ENCODE measurements at places on chromosomes 2 and 18.
A peak's percentile ranks its signal among the peaks of the same experiment; 100 is the strongest.

- DNase-seq: no peak
Measured at GRCh38 chr2:169761970-169762292, 28.3 kb downstream of the KLHL23 start.

DNA sequence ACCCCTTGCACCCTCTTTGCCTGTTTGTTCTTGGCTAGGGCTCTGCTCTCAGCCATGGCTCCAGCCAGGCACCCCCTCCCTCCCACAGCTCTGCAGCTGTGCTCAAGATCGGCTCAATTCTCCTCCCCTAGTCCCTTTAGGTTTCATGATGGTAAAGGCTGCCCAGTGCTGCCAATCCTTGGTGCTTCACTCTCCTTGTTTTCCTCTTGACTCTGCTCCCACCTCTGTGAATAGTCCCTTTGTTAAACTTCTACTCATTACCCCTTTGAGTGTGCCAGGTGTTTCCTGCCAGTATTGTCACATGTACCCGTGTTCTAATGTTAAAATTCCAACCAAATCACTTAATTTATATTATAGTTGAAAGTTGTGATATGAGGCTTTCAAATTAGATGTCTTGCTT, 101.0 kb upstream of the CERS6 start:
- no peak for DNase-seq

GRCh38 chr2:150167711-150168110, 319.8 kb downstream of the RND3 start:
- no peak for DNase-seq

GRCh38 chr2:30232801-30233130, 1.4 kb downstream of the LBH start:
- no peak for DNase-seq

DNA sequence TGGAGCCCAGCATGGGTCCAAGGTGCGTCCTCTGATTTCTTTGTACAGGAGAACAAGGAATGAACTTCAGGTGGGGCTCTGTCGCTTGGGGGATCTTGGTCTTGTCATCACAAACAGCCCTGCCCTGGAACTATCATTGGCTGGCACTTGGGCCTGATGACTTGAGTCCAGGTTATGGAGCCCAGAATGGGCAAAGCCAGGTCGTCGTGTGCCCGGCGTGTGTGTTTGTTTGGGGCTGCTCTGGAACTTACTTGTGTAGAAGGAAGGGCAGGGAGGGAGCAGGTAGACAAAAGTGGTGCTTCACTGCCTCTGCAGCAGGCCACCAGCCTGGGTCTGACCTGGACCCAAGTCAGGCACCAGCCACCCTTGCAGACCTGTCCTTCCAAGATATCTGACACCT, 306.3 kb upstream of the HS6ST1 start:
- no peak for DNase-seq

- DNase-seq: no peak
Measured at GRCh38 chr18:25453556-25454269, 101.7 kb upstream of the ZNF521 start.

DNA sequence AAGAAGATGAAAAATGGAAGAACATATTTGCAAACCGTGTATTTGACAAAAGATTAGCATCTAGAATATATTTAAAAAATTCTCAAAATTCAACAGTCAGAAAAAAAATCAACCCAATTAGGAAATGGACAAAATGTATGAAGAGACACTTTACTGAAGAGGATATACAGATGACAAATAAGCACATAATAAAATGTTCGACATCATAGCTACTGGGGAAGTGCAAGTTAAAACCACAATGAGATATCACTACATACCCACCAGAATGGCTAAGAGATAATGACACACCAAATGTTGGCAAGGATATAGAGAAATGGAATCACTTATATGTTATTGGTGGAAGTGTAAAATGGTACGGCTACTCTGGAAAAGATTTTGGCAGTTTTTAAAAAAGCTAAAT, 11.7 kb upstream of the NUP35 start:
- DNase-seq: no peak

GRCh38 chr2:69491864-69492263, 54.6 kb upstream of the NFU1 start:
- no peak for DNase-seq

- no peak for DNase-seq
Measured at GRCh38 chr2:74512744-74513604, 1.3 kb upstream of the TLX2 start.

- DNase-seq: peak; percentile 51
Measured at GRCh38 chr2:74498500-74499266, 720 bp downstream of the LBX2 start.

DNA sequence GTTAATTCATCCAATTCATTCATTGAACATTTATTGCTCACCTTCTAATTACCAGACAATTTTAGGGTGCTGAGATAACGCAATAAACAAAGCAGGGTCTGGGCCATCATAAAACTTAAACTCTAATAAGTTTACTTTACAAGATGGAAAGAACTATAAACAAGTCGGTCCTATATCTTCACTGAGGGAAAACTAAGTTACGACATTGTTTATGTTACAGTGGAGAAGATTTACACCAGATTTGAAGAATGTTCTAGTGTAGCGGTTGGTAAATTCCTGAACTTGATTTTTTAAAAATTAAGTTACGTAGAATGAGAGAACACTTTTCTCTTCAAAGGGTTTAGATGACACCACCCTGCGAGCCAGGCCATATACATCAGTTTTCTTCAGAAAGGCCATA, 20.7 kb upstream of the FRZB start:
- DNase-seq: no peak

- DNase-seq: no peak
Measured at GRCh38 chr2:123747326-123747725, 277.8 kb upstream of the CNTNAP5 start.

DNA sequence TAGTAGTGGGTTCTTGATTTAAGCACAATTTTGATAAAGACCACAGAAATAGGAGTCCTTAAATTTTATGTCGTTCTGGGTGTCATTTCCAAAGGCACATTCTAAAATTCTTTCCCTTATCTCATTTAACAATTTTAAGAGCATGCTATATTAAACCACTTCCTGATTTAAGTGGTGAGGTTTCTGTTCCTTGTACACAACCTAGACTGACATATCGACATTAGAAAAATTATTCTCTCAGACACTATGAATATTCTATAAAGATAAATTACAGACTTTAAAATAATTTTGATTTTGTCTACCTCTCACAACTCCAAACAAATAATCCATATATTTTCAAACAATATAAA, 923.8 kb downstream of the LRP1B start:
- DNase-seq: no peak

- DNase-seq: no peak
Measured at GRCh38 chr2:173652311-173652710, 297.6 kb downstream of the CDCA7 start.

- DNase-seq: no peak
Measured at GRCh38 chr2:195674491-195675221, 17.6 kb downstream of the SLC39A10 start.

- DNase-seq: no peak
Measured at GRCh38 chr2:225379856-225380255, 19.7 kb upstream of the NYAP2 start.

DNA sequence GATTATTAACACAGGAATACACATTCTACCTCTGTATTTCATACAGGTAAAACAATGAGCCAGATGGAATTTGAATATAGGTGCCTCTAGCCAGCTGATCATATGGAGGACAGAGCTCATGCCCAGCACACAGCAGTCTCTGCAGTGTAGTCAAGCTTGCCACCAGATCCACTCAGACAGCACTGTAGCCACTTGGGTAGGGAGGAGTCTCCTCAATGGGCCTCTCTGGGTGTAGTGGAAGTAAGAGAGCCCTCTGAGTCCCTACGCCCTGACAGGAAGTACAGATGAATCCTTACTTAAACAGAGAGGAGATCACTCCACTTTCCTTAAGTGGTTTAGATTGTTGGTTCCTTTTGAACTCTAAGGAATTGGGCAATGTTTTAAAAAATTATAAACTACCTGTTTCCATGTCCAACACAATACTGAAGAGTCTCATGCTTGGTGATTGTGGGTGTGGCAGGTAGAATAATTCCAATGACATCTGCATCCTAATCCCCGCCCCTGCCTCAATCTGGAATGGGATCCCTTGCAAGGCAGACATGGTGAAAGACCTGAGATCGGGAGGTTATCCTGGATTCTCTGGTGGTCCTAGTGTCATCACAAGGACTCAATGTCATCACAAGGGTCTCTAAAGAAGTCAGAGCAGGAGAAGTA, 23.0 kb upstream of the TMEM200C start:
- no peak for DNase-seq

DNA sequence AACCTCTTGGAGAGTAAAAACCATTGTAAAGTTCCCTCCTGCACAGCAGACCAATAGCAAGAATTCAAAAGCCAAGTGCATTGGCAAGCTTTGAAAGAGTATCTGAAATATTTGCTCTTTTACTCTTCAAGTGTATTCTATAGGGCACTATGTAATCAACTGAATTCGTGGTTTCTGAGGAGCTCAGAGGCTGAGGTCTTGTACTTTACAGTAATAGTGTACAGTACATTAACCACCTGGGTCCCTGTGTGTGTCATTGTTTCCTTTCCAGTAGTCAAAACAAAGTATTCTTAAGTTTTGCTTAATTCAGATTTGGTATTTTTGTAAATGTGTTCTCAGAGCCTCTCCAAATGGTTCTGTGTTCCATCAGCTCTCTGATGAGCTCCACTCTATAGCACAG, 769.7 kb downstream of the LRRTM4 start:
- DNase-seq: no peak

DNA sequence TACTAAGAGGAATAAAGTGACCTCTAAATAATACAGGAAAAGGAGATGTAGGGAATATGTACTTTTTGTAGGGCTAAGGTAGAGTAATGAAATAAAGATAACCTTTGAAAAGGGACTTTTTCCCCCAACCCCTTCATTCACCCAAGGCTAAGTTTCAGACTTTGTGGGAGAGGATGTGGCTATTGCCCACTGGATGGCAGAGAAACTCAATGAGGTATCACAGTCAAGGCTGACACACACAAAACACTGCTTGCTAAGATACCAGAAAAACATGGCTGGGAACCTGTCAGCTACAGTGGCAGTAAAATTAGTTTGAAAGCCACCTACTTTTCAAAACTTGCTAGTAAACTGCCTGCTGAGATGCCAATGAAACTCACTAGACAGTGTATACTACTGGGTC, 158.8 kb upstream of the WDSUB1 start:
- DNase-seq: no peak

DNA sequence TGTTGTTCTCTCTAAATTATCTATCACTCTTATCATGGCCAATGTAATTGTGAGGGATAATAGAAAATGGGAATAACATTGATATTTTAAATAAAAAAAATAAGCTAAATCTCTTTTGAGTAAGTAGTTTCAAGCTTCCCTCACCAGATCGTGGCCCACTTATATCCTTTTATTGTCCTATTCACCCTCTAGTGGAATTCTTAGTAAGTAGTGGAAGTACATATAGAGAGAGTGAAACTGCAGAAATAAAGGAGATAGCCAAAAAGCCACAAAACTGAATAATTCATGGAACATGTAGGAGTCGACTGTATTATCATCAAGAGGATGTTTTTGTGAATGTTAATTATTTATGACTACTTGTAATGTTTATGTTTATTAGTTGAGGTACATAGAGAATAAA, 66.1 kb upstream of the DTNA start:
- DNase-seq: no peak

GRCh38 chr2:44275927-44276303, 635 bp downstream of the SLC3A1 start:
- DNase-seq: no peak

- no peak for DNase-seq
Measured at GRCh38 chr2:105121434-105121833, 83.6 kb downstream of the MRPS9 start.

- no peak for DNase-seq
Measured at GRCh38 chr2:192546565-192546964, 351.8 kb upstream of the TMEFF2 start.

- DNase-seq: no peak
Measured at GRCh38 chr18:28691496-28691840, 514.5 kb upstream of the CDH2 start.

DNA sequence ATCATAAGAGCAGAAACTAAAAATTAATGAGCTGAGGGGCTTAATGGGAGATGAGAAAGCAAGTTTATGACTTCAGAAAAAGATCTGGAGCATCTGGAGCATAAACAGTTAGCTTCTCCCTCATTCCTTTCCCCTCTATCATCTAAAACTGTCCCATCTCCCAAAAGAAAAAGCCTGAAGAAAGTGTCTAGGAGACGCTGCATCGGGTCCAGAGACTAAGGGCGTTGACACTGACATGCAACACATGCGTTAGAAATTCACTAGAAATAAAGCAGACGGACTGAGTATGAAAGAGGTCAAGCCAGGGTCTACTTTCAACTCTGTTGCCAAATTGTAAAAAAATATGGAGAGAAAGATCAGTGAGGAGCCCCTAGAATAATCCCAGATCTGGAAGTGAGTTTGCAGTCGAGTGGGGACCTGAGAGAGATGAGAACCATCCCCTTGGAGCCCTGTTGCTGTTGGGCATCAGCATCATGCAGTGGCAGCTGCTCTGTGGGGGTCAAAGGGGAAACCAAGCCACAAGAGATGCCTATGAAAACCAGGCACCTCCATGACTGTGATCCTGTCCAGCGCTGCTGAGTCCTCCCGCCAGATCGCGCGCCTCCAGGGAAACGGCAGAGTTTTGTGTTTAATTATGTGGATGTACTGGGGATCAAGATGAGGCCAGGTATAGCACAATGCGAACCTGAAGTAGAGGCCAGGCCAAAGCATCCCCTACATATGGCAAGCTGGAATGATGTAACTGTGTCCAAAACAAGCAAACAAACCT, 13.9 kb downstream of the ANTXR1 start:
- DNase-seq: no peak

Data from activated CD4-positive, alpha-beta T cell treated with anti-CD3 and anti-CD28 coated beads, Interleukin-2, amount 50 U/mL, for 48 hours (primary cell).